Dorsolateral prefrontal cortex (tissue), 122 donors: ENCODE measurements at places on chromosomes 11 and 22. TPM values are rescaled to one million over a fixed set of nuclear protein-coding genes. Genes with fewer than 3 reads are reported as not detected.

DNA sequence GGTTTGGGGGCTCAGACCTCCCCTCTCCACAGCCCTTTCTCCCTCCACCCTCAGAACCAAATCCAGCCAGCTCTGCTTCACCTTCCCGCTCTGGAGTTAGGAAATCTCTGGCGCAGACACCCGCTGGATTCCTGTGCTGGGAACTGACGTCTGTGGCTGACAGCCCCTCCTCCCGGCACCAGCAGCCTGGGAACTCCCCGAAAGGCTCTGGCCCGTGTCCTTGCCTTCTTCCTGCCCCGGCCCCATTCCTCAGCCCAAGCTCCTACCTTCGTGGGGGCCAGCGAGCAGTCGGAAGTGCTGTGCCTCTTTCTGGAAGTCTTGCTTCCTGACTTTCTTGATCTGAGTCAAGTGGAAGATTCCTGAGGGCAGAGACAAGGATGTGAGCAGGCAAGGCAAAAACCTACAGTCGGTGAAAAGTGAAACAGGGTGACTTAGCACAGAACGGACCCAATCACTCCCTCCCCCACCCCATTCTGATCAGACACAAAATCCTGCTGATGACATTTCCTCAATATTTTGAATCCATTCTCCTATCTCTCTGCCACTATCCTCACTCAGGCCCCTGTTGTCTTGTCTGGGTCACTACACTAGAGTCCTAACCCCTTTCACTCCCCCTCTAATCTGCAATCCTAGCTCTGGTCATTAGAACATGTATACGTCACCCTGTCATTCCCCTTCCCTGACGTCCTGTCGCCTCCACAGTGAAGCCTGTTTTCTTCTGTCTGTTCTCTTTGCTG lies 34.1 kb downstream of the CHRDL2 start:
- DNase-seq, result no peak

OR8A1 gene
- total RNA-seq, result 0.46 TPM

GRCh38 chr11:59097113-59097708 lies 9.8 kb upstream of the FAM111B start:
- DNase-seq, result peak; percentile 45

POU2AF2 gene
- not detected for total RNA-seq

DNAJB7 gene
- total RNA-seq, result not detected

KCNQ1OT1 gene
- total RNA-seq, result 7.4 TPM

LRRC4C gene
- 77.4 TPM for total RNA-seq

- no peak for DNase-seq
These were observed 112.5 kb upstream of the CD82 start for GRCh38 chr11:44452827-44453572.

DNA sequence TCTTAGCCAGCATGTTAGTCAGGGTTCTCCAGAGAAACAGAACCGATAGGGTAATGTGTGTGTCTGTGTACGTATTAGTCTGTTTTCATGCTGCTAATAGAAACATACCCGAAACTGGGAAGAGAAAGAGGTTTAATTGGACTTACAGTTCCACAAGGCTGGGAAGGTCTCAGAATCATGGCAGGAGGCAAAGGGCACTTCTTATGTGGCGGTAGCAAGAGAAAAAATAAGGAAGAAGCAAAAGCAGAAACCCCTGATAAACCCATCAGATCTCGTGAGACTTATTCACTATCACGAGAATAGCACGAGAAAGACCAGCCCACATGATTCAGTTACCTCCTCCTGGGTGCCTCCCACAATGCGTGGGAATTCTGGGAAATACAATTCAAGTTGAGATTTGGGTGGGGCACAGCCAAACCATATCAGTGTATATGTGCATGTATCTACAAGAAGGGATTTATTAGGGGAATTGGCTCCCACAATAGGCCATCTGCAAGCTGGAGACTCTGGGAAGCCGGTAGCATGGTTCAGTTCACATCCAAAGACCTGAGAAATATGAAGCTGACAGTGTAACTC lies 173.7 kb upstream of the NECTIN1 start:
- DNase-seq, result no peak

MUC5AC gene
- total RNA-seq, result not detected

DNA sequence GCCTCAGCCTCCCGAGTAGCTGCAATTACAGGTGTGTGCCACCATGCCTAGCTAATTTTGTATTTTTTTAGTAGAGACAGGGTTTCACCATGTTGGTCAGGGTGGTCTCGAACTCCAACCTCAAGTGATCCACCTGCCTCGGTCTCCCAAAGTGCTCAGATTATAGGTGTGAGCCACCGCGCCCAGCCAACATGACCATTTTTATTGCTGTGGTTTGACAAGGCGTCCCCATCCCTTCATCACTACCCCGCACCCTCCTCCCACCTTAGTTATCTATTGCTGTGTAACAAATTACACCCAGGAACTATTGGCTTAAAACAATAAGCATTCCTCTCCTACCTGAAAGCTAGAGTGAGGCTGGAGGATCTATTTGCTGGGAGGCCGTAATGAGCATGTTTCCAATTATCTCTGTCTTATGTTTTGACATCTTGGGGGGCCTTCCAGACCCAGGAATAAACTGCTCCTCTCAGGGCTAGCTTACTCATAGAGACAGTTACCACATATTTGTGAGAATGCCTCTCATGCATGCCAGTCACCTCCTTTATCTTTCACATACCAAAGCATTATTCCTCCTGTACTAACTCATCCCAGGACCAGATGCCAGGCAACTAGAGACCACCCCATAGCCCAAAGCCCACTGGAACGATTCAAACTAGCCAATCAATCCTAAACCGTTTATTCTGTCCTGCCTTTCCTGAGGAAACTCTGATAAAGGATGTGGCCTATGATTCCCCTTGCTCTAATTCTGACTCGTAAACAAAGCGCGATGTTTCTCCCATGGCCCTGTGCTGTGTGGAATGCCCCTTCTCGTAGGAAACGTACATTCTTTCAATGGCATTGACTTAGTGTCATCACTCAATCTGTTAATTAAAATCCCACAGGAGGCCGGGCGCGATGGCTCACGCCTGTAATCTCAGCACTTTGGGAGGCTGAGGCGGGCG lies 19.4 kb downstream of the SNU13 start:
- no peak for DNase-seq

PANX3 gene
- total RNA-seq, result not detected

DNA sequence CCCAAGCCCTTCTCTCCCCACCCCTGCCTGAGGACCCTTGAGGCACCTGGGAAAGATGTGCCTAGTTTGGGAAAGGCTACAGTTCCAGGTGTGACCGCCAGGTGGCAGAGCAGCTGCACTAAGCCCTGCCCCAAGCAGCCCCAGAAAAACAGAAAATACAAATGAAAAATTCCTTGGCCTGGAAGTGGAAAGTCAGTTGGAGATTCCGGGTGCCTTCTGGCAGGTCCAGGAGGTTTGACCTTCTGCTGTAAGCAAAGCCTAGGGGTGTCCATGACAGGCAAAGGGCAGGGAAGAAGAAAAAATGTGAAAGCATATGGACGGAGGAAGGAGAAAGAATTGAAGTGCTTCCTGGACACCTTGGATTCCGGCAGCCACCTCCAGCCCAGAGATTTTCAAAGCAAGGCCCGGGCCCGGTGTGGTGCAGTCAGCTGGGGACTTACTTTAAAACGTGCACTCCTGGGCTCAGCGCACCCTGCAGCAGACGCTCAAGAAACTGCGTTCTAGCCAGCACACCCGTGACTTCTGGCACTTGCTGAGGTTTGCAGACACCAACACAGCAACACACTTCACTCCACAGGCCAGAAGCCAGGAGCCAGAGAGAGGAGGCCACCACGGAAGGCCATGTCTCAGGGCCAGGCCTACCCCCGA lies 37.3 kb upstream of the SLC22A12 start:
- peak; percentile 77 for DNase-seq

DNA sequence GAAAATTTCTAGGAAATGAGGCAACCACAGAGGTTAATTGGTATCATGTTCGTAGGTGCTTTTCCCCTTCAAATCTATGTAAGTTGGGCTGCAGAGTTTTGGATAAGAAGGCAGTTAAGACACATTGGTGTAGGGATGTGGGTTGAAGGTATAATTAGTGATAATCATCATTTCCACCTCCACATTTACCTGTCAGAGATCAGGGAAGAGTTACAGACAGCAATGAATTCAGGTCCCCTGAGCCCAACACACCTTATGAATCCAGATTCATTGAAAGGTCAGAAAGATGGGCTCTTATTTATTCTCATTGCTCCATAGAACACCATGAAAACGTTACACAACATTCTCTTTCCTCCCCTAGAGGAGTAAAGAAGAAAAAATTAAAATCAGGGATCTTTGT lies 308.7 kb downstream of the C11orf87 start:
- no peak for DNase-seq

GRCh38 chr11:109791337-109791736 lies 301.9 kb upstream of the ZC3H12C start:
- DNase-seq, result no peak

DNA sequence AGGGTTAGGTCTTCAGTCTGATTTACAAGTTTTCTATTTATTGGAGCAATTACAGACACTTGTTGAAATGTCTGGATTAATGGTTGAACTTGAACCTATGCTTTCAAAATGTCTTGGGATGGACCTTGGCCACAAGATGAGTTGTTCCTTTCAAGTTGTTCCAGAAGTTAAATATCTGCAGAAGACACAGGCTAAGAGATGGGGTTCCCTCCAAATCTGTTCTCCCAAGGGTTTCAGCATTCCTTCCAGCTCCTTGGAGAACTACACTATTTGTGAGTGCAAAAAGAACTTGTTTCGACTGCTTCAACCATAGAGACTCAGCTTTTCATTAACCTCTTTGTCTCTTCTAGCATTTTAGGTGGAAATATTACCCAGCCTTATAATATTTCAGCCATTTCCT lies 189.0 kb upstream of the BLID start:
- no peak for DNase-seq

PATE4 gene
- total RNA-seq, result not detected

- no peak for DNase-seq
These were observed 95.6 kb downstream of the TSPAN18 start for GRCh38 chr11:44822369-44822768.

- DNase-seq, result no peak
These were observed 33.1 kb upstream of the CDON start for GRCh38 chr11:126095745-126096144.

GRCh38 chr11:28146123-28146751 lies 38.0 kb downstream of the METTL15 start:
- no peak for DNase-seq

DNA sequence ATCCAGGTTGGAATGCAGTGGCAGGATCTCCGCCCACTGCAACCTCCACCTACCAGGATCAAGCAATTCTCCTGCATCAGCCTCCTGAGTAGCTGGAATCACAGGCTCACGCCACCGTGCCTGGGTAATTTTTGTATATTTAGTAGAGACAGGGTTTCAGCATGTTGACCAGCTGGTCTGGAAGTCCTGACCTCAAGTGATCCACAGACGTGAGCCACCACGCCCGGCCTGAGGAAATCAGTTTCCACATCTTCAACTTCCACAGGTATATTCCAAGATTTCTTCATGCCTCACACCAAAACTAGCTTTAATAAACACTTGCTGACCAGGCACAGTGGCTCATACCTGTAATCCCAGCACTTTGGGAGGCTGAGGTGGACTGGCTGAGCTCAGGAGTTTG lies 7.6 kb downstream of the HARBI1 start:
- DNase-seq, result no peak

GRCh38 chr22:19568337-19569275 lies 44.4 kb upstream of the CLDN5 start:
- DNase-seq, result no peak

IL17REL gene
- not detected for total RNA-seq

- DNase-seq, result no peak
These were observed 553 bp upstream of the TCIRG1 start for GRCh38 chr11:68038226-68038717.

GRCh38 chr22:25772288-25772687 lies 30.3 kb downstream of the MYO18B start:
- DNase-seq, result no peak

FGF4 gene
- not detected for total RNA-seq

DNA sequence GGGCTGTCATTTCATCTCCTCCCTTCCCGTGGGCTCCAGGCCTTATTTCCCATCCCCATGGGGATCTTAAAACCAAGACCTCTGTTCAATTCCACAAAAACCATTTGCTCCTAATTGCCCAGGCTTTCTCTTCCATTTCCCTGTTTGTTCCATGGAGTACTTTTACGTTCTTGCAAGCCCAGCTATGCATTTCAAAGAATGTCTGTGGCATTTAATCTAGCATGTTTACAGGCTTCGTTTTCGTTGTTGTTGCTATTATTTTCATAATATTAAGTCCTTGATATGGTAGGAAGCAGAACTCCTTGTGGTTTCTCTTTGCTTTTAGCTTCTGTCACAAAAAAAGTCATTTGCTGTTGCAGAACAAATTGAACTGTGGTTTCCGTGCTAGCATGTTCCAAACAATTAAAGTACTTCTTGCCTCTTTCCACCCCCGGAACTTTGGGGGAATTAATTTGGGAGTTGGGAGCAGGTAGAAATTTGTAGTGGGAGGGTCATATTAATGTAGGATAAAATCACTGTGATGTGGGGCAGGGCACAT lies 68.1 kb upstream of the SLC22A12 start:
- DNase-seq, result no peak

DNA sequence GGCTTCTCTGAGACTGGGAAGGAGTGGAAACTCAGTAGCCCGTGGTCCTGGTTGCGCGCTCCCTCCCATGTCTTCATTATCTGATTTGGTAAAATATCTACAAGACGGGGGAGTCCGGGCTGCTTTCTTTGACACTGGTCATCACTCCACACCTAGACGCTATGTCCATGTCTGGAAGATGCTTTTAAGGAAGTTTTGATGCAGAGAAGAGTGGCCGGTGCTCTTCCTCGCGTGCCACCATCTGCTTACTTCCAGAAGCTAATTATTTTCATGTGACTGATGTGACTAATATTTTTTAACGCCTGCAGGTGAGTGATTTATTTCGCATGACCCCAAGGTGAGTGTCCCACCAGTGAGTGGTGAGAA lies 339 bp upstream of the TRIM21 start:
- DNase-seq, result no peak

MS4A3 gene
- not detected for total RNA-seq

DNA sequence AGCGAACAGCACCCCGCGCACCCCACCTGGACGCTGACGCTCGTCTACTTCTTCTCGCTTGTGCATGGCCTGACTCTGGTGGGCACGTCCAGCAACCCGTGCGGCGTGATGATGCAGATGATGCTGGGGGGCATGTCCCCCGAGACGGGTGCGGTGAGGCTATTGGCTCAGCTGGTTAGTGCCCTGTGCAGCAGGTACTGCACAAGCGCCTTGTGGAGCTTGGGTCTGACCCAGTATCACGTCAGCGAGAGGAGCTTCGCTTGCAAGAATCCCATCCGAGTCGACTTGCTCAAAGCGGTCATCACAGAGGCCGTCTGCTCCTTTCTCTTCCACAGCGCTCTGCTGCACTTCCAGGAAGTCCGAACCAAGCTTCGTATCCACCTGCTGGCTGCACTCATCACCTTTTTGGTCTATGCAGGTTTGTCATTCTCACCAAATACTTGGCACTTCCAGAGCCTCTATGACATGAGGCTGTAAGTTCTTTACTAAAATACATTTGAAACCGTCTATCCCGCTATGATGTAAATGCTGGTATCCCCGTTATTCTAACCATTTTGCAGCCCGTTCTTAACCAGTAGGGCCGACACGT lies 535 bp downstream of the AQP11 start:
- peak; percentile 64 for DNase-seq

MYOD1 gene
- not detected for total RNA-seq

DNA sequence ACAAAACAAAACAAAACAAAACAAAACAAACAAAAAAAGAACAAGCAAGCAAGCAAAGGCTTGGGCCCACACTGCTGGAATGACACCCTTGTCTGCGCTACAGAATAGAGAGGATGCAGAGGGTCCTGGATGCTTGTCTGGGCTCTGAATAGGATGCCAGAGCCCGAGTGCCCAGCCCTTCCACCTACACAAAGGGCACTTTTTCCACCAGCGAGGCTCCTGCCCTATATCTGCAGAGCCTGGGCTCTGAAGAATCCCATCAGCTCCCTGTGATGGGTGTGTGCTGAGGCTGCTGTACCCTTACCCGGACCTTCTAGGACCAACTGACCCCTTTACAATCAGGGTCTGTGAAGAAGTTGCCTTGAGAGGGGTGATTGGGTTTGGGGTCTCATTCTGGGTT lies 221.2 kb downstream of the DSCAML1 start:
- DNase-seq, result no peak
